Coronary artery (tissue), 2 donors: ENCODE measurements at places on chromosomes 2 and 18.

DNA sequence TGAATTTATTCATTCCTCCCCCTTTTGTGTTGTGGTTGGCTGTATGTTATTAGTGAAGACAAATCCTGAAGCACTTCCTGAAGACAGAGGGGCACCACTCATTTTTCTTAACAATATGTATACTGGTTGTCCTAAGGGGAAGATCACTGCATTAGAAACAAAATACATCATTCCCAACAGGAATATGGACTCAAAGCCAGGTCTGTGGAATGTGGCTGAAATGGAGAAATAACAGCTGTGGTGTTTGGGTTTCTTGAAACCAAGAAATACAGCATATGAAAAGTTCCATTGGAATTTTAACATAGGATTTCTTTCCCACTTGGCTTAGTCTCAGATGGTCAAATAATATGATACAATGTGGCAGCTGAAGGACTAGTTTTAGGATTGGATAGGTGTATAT, 267.6 kb downstream of the KCNE4 start:
- DNase-seq, result no peak

- DNase-seq, result no peak
Observed at GRCh38 chr2:14690926-14691325, 58.4 kb downstream of the LRATD1 start.

GRCh38 chr18:7789856-7790552, 222.9 kb downstream of the PTPRM start:
- DNase-seq, result no peak

DNA sequence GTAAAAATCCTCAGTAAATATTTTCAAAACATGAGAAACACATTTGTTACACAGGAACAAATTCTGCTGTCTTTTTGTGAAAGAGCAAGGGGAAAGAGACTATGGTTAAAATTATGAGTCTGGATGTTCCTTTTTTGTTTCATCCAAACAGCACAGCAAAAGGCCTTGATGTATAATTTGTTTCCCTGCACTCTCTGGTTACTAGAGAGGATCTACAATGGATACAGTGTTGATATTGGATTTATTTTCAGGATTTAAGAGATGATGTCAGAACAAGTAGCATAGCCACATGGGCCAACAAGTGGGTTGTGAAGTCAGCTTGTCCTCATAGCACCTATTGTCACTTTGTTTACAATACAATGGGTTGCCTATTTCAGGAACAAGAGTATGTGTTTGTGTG, 11.3 kb upstream of the ERBB4 start:
- no peak for DNase-seq

GRCh38 chr2:32719933-32720716, 92.3 kb downstream of the TTC27 start:
- no peak for DNase-seq

- no peak for DNase-seq
Observed at GRCh38 chr2:185757356-185757755, 18.8 kb downstream of the FSIP2 start.

DNA sequence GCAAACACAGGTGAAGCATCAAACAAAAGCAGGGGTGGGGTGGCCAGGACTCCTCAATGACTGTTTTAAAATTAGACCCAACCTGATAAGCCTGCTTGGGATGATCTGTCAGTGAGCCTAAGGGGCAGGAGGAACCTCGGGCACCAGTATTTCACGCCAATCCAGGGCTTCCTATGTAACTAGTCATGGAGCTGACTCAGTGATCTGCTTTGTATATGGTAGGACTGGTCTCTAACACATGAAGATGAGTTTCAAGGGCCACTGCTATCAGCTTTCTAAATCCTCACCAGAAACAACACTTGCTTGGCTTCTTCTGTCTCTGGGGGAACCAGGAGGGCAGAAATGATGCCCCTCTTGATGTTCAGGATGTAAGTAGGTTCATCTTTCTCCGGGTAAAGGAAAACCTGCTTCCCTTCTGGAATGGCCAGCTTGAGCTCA, 6.2 kb downstream of the APOB start:
- peak; percentile 53 for DNase-seq

DNA sequence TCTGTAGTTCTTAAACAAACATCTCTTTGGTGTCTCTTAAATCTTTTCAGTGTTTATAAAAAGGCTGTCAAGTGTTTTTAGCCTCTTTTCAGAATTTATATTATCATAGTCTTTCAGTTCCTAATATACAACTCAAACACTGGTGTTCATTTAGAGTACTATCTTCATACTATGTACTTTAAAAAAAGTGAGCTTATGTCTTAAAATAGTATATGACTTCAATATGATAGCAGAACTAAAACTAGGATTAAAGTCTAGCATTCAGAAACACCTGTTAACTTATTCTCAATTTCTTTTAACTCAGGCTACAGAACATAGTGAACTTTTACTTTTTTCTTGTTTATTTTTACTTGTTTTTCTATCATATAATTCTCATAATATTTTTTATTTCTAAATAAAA, 14.7 kb upstream of the IKZF2 start:
- no peak for DNase-seq

DNA sequence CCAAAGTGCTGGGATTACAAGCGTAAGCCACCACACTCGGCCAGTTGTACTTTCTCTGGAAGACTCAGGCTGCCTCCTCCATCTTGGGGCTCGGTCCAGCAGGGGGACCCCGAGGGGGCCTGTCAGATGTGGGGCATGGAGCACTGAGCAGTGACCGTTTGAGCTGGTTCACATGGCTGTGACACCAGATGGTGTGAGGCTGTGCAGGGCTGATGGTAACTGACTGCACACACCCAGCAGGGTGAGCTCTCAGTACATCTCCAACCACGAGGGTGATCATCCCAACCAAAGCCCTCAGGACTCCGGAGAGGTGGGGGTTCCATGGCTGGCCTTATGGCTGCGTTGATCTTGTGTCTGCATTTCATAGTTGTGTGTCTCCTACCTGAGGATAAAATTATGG, 63.4 kb downstream of the FAM168B start:
- DNase-seq, result peak; percentile 58

DNA sequence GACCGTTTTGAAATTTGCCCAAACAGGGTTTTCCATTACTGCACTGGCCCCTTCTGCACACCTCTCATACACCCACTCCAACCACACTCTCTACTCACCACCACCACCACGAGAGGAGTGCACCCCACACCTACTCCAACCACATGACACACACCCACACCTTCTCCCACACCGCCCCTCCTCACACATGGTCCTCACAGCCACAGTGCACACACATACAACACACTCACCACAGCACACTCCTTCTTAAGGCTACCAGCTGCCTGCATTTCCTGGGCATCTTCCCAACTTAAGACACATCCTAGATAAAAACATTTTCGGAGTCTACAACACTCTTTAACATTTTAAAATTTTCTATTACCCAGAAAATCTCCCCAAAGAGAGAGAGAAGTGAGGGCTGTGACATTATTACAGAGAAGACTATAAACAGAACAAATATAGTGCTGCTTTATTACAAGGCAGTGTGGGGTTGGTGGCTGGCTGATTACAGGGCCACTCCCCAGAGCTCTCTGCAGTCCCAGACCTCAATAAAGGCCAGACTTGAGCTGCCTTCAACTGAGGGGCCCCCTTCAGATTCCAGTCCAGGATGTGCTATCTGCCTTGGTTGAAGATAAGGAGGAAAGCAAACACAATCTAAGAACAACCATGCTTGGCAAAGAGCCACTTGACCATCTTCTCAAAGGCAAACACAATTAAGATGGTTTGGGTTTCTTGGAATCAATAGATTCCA, 36.1 kb downstream of the NHEJ1 start:
- no peak for DNase-seq

DNA sequence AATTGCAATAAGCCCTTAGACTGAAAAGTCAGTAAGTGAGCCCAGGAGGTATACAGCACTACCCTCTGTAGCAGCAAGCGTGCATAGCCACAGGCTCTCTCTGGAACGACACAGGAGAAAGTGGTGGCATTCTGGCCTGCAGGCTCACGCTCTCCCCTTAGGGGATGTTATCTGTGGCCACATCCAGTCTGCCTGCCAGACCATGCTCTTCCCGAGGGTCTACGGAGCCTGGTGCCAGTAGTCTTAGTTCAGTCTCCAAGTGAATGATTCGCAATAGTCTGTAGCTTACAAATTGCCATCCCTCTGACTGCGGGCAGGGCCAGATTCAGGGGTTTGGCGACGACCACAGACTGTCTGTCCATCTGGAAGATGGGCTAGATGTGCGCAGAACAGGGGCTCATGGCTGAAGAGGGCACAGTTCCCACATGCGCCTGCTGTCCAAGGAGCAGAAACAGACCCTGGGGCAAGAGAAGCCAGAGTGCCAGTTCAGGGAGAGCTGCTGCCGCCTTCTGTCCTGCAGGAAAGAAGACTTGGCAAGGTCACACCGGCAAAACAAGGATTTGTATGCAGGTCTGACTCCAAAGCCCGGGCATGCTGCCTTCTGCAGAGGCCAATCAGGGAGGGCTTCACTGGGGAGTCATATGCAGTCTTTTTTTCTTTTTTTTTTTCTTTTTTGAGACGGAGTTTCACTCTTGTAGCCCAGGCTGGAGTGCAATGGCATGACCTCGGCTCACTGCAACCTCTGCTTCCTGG, 3.5 kb upstream of the KLF11 start:
- DNase-seq, result no peak

DNA sequence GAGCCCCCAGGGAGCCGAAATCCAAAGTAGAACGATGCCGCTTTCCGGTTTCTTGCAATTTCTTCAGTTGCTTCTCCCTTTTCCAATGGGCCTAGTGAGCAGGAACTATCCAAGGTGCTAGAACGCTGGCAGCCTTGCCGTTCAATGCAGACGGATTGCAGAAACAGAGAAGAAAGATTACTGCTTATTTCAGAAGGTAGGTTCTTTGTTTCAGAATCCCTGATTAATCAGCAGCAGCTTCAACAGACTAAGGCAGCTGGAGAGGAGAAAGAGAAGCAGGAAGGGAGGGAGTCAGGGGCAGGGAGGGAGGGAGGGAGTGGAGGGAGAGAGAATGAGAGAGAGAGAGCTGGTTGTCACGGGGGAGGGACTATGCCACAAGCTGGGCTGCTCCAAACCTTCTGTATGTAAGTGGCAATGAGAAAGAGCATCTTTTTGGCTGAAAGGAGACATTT, 576 bp downstream of the NYAP2 start:
- no peak for DNase-seq

GRCh38 chr2:30136764-30137444, 9.9 kb upstream of the YPEL5 start:
- DNase-seq, result no peak

- no peak for DNase-seq
Observed at GRCh38 chr2:193024791-193025190, 830.1 kb upstream of the TMEFF2 start.

DNA sequence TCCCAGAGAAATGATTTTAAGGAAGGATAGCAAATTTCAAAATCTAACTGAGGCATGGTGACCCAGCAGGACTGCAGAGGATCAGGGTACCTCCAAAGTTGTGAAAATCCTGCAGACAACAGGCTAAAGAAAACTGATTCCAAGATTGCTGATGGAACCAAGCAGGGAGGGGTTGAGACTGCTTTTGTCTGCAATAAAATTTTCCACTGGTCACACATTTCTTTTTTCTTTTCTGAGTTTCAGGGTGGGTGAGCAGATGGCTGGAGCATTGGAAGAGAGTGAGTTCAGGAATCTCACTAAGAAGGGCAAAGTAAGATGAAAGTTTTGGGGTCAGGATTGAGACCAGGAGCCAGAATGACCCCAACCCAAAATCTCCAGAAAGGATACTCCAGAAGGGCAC, 321.0 kb downstream of the TNS1 start:
- no peak for DNase-seq

- DNase-seq, result no peak
Observed at GRCh38 chr2:118705032-118705431, 142.4 kb downstream of the EN1 start.

- DNase-seq, result no peak
Observed at GRCh38 chr2:191746346-191747169, 68.6 kb downstream of the NABP1 start.

GRCh38 chr2:144470816-144471215, 49.1 kb downstream of the ZEB2 start:
- no peak for DNase-seq

- DNase-seq, result peak; percentile 54
Observed at GRCh38 chr18:76449111-76449453, 46.0 kb downstream of the ZNF516 start.

GRCh38 chr2:238864207-238865014, 16.5 kb downstream of the TWIST2 start:
- DNase-seq, result peak; percentile 95

- no peak for DNase-seq
Observed at GRCh38 chr2:236814593-236814992, 245.0 kb downstream of the ACKR3 start.

- no peak for DNase-seq
Observed at GRCh38 chr18:30376515-30376914, 666.0 kb downstream of the DSC3 start.

DNA sequence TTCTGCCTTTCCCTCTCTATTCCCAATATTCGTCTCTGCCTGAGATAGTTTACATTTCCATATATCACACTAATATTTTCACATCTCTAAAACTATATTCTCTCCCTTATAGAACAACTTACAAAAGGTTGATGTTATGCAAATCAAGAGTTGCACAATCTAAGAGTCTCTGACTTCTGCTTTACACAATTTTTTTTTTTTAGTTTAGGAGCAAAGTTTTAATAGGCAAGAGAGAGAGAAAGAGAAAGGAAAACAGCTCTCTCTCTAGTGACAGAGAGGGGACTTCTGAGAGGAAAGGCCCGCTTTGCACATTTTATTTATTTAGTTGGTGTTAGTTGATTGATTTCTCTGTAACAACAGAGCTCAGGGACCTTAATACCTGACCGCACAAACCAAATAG, 380.2 kb downstream of the TXNL1 start:
- no peak for DNase-seq

GRCh38 chr18:34978953-34979608, 62.1 kb upstream of the MAPRE2 start:
- peak; percentile 87 for DNase-seq

- no peak for DNase-seq
Observed at GRCh38 chr18:24930971-24931370, 421.0 kb downstream of the ZNF521 start.

DNA sequence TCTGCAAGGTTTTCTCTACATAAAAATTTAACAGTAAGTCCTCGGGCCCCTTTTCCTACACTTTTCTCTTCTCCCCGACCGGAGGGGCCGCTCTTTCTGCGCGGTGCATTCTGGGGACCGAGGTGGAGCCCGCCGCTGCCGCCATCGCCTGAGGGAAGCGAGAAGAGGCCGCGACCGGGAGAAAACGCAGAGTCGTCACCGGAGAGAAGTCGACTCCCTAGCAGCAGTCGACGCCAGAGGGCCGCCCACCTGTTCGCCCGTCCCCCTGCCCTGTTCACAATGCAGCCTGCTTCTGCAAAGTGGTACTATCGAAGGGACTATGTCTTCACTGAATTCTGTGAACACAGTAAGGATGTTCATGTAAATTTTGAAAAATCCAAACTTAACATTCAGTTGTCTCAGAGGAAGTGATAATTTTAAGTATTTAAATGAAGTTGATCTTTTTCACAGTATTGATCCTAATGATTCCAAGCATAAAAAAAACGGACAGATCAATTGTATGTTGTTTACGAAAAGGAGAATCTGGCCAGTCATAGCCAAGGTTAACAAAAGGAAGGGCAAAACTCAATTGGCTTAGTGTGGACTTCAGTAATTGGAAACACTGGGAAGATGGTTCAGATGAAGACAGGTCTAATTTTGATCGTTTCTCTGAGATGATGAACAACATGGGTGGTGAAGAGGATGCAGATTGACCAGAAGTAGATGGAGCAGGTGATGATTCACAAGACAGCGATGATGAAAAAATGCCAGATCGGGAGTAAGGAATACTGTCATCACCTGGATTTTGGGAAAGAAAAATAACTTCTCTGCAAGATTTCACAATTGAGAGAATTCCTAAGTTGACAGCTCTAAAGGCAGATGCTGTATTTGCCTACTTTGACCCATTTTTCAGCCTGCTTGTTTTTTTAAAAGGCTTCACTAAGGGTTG, 55.8 kb downstream of the ASXL2 start:
- DNase-seq, result no peak

GRCh38 chr2:105895990-105896764, 151.5 kb downstream of the NCK2 start:
- DNase-seq, result peak; percentile 38
